Suppressor macrophage treated with lipopolysaccharide for 4 hours (primary cell): ENCODE measurements at places on chromosomes 4 and X.
A peak's percentile ranks its signal among the peaks of the same experiment; 100 is the strongest.

- no peak for DNase-seq
Observed at GRCh38 chr4:43244688-43245382, 352.3 kb downstream of the GRXCR1 start.

- no peak for DNase-seq
Observed at GRCh38 chr4:35965300-35965699, 279.0 kb downstream of the ARAP2 start.

GRCh38 chr4:121582296-121582695, 114.5 kb downstream of the ANXA5 start:
- no peak for DNase-seq

DNA sequence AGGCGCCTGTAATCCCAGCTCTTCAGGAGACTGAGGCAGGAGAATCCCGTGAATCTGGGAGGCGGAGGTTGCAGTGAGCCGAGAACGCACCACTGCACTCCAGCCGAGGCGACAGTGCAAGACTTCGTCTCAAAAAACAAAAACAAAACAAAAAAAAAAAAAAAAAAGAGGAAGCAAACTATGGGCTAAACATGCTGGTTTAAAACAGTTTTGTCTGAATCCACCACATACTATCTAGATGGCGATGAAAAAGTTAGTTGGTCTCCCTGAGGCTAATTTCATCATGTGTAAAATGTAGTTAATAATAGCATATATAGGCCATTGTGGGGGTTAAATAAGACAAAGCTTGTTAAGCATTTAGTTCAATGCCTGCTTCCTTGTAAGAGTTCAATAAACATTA, 451.1 kb downstream of the RPA4 start:
- no peak for DNase-seq

DNA sequence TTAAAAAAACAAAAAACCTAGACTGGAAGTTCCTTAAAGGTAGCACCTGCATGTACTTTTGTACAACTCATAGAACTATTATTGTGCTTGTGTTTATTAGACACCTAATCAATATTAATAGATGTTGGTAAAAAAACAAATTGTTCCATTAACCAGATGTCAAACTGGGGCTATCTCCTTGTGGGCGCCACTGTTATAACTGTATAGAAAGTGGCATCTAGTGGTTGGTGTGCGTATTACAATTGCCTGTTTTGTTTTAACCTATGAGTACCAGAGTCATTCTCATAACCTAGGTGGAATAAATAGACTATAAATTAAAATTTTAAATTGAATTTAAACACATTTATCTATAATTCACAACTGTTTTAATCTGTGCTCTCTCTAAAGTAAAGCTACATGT, 97.4 kb downstream of the COL4A5 start:
- peak; percentile 4 for DNase-seq

- DNase-seq = no peak
Observed at GRCh38 chr4:159290321-159291030, 187.6 kb downstream of the RAPGEF2 start.

- DNase-seq = no peak
Observed at GRCh38 chrX:2228536-2228935, 272.2 kb downstream of the DHRSX start.

DNA sequence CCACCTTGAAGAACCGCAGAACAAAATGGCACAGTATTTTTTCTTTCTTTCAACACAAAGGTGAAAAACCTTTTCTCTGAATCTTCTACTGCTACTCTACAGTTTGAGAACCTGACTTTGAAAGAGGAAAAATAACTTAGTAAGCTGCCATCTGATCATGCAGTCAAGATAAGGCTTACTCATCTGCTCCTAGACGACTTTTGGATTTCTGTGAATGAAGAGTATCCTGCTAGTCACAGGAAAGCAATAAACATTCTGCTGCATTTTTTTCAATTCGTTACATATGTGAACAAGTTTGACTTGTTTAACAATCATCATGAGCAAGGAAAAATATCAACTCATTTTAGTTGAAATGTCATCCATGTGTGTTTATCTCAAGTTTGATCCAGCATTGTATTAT, 25.2 kb downstream of the TIGD2 start:
- no peak for DNase-seq

GRCh38 chr4:5865896-5866599, 26.8 kb downstream of the CRMP1 start:
- no peak for DNase-seq
